Stimulated activated CD4-positive, alpha-beta T cell treated with anti-CD3 and anti-CD28 coated beads, Interleukin-1b, Interleukin-23, amount 100 ng/mL, for 24 hours (primary cell): ENCODE measurements at places on chromosomes 4 and X.

DNA sequence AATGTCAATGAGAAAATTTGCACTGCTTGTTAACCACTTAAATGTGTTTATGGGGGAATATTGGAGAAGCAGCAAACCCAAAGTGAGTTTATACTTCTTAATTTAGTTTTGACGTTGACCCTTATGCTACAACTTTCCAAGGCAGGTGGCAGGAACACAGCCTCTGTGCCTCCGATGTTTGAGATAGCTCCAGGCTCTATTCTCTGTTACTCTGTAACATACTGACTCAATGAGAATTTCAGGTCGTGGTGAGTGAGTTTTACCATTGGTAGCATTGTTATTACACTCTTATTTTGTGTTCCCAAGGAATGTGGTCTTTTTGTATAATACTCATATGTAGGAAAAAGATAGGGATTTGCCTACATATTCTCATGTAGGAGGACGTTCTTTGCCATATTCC is 210.7 kb downstream of the BMPR1B start:
- no peak for DNase-seq

DNA sequence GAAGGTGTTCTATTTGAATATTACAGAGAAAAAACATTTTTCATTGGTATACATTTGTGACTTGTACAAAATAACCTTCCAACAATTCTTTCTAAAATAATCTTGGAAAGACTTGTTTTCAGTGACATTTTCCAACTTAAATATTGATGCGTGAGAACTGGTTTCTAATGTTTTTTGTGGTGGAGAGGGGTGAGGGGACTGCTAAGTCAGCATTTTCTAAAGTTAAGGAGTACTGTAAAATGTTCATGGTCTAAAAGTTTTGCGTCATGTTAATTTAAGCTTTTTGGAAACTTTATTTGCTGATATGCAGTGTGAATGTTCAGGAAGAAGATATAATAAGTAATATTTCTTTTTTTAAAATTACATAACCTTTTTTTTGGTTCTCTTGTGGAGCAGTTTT is 229.3 kb downstream of the MAGEB5 start:
- DNase-seq = no peak

DNA sequence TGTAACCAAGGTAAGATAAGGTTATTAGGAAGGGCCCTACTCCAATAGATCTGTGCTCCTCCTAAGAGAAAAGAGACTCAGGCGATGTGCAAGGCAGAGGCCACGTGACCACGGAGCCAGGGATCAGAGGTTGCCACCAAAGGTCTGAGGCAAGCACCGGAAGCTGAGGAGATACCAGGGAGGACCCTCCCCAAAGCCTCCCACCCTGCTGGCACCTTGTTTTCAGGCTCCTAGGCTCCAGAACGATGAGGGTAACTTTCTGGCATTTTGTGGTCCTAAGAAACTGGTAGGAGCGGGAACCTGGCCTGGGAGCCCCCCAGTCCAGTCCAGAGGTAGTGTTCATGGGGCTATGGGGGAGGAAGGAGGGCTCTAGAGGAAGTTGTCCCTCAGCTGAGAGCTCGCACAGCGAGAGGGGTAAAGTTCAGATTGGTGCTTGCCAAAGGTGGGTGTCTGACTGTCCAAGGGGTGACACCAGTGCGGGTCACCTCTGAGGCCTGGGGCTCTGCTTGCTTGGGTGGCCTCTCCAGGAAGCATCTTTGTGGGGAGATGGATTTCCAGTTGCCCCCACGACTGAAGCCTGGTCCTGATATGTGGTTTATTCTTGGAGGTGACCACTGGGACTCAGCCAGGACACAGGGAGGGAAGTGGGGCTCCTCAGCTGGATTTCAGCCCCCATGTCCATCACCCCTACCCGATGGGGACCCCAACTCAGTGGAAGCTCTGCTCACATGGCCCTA is 7.5 kb upstream of the LETM1 start:
- no peak for DNase-seq

DNA sequence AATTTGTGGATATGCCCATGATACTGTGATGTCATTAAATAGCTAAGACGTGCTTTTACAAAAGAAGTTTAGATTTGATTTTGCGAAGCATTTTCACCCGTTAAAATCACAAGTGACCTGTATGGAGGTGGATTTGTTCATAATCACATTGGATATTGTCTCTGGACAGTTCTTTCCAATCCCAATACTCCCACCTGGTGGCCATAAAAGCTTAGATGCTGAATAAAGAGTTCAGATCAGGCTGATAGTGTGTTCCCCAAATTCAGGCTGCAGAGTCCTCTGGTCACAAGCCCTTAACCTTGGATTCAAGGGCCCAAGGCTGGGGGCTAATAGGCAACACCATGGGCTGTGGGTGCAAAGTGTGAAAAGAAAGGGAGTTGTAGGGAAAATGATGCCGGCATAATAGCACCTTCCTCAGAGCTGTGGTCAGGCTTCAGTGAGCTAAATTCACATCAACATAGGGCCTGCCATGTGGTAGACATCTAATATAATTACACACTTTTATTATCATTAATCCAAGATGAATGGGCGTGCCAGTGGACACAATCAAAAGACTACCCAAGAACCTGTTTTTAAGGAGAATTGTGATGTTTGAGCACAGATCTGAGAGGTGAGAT is 28.1 kb downstream of the SMIM43 start:
- DNase-seq = no peak

DNA sequence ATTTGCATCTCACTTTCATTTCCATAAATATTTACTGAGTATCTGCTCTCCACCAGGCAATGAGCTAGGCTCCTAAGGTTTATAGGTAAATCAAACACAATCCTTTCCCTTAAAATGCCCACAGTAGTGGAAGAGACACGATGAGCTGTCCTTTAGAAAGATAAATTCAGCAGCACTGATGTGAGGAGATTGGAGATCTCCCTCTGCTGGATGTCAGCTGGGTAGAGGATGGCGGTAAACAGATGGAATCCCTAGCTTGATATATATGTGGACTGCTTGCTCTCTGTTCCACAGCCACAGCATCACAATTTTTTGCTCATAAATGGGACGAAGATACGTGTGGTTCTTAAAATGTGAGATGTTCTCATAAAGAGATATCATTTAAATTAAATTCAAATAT is 216.4 kb upstream of the RASGEF1B start:
- no peak for DNase-seq

DNA sequence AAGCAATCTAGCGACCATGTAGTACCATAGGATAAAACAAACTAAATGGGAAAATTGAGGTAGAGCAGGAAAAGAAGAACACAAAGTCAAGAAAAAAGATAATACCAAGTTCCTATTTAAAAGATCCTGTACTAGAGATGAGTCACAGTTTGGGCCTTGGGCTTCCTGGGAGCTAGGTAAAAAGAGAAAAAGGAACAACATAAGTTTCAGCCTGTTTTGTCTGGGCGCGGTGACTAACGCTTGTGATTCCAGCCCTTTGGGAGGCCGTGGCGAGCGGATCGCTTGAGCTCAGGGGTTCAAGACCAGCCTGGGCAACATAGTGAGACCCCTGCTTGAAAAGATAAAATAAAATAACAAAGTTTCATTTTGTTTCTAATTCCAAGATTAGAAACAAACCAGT is 14.0 kb upstream of the TMEM156 start:
- DNase-seq = no peak

DNA sequence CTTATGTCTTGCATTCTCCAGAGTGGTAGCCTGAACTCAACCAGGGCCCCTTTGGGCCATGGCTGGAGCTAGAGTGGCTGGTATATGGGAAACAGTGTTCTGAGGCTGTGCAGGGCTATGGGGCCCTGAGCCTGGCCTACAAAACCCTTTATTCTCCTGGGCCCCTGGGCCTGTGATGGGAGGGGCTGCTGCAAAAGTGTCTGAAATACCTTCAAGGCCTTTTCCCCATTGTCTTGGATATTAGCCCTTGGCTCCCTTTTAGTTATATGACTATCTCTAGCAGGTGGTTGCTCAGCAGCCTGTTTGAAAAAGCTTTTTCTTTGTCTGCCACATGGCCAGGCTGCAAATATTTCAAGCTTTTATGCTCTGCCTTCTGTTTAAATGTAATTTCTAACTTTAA is 22.5 kb downstream of the APOOL start:
- DNase-seq = no peak

GRCh38 chrX:19899217-19899788 is 11.9 kb upstream of the SH3KBP1 start:
- no peak for DNase-seq

GRCh38 chrX:107541244-107541643 is 87.1 kb upstream of the PRPS1 start:
- DNase-seq = no peak

DNA sequence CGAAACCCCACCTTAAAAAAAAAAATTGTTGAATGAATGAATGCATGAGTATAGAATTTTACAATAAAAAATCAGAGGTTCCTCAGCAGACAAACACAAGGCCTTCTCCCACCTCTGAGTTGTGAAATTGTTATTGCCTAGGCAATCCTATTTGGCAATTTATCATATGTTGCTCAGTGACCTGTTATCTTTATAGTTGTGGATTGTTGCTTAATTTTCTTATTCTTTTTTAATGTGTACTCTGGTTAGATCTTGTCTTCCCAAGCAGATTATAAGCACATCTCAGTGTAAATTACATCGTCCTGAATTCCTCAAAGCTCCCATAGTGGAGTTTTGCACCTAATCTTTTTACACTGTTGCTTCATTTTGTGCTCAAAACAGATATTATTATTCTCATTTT is 71.9 kb downstream of the RBM47 start:
- DNase-seq = no peak

DNA sequence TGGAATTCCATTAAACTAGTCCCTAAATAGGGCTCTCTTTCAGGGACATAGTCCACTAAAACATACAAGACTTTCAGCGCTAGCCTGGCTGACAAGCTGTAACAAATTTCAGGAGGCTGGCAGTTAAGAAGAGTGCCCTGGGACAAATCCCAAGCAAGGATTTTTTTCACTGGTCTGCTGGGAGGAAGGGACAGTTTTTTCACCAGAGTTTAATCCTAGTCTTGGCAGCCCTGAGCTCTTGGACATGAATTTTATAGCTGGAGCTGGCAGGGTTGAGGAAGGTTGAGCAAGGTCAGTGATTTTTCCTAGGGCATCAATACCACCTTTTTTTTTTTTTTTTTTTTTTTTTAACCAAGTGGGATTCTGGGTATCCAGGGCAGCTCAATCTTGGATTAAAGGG is 184.4 kb downstream of the SH2D1A start:
- DNase-seq = no peak

- no peak for DNase-seq
These were observed 83.8 kb upstream of the C1QTNF7 start for GRCh38 chr4:15344041-15344440.

DNA sequence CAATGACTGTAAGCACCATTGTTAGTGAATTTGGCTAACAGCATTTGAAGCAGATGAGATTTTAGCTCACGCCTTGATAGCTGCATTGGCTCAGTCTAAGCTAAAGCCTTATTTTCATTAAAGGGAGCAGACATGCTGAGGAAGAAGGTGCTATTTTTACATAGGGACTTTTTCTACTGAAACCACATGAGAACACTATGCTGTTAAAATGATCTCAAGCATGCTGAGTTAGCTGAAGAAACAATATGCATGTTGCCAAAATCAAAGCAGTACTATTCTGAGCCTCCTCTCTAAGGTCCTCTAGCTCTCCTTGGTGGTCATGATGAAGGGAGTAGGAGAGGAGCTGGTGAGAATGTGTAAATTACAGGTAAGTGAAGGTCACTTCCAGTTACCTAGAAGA is 134.4 kb upstream of the JADE1 start:
- DNase-seq = no peak

DNA sequence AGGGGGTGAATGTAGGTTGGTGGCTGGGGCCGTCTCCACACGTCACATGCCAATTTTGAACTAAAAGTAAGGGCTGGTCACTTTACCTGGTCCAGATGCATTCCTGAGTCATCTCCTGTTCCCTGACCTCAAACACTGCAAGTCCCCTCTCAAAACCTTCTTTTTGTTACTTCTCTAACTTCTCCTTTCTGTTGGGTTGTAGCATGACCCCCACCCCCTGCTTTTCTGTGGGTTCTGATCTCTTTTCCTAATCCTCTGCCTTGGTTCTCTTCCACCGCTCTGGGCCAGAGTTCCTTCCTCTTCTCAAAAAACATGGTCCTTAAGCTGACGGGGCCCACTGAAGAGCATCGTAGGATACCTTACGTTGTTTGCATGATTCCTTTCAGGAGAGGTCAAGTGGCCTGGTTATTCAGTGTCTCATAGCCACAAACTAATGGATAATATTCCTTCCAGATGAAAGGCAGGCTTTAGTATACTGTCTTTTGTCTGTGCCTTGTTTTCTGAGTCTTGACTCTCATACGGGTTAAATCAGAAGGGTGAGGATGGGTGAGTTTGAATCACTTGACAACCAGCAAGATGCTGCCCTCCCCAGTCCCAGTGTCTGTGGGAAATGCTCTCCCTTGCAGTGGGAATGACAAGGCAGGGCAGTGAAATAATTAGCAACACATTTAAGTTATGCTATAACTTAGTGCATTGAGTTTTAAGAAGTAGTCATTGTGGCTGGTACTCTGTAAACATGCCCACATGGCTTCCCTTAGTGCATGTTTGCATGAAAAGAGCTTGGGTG is 15.1 kb downstream of the SMS start:
- no peak for DNase-seq

GRCh38 chr4:11426731-11427120 is 2.0 kb downstream of the HS3ST1 start:
- DNase-seq = no peak

GRCh38 chr4:83113429-83113786 is 1.1 kb downstream of the PLAC8 start:
- DNase-seq = no peak

GRCh38 chrX:153925739-153926551 is at the start of gene ARHGAP4:
Gene ARHGAP4, minus strand, starts transcription at chrX:153926264. Its CDS starts 62 bp downstream, at chrX:153926202.
- peak; percentile 16 for DNase-seq

DNA sequence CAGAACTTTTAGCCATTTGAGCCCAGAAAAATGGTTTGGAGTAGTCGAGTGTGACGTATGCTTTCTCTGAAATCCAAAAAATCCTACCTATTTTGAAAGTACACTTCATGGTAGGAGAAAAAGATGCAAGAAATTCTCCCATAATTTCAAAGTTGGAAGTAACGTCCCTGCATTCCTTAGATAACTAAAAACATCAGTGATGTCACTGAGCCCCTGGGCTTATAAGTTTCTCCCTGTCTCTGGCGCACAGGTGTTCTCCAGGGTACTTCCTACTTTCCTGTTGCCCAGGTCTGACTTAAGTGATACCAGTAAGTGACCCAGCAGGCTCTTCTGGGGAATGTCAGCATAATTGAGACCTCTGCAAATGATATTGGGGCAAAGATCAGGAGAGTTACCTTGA is 90.5 kb upstream of the WDR1 start:
- no peak for DNase-seq

DNA sequence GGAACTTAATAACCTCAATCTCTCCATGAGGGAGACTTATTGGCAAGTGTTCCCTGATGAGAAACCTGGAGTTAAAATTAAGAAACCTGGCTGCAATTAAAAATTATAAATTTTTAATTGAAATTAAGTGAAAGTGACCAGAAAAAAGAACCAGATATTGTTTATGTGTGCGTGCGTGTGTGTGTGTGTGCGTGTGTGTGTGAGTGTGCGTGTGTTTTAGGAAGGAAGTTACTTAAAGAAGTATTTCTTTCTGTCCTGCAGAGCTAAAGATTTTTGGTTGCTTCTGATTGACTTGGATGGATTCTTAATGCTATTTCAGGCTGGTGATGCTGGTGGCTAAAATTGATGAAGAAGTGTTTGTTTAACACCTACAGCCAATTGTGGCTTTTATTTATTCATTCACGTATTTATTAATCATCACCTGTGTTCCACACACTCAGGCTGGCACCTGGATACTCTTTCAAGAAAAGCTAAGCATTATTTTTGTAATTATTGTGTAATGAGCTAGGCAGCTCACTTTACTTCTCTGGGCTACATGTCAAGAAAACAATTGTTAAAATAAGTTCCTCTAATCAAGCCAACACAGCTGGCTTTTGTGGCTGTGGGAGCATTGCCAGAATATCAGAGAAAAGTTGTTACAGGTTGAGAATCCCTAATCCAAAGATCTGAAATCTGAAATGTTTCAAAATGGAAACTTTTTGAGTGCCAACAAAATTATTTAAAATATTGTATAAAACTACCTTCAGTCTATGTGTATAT is 68.5 kb downstream of the CEP44 start:
- DNase-seq = no peak
